ENCODE measurements at places on chromosomes 5 and 9. TPM values are rescaled to one million over a fixed set of nuclear protein-coding genes. Genes with fewer than 3 reads are reported as not detected.

Gene SH2D3C
- total RNA-seq, result 62.1 TPM

Gene PAIP2
- 67.0 TPM for total RNA-seq

Gene C9
- total RNA-seq, result not detected

Gene CDX1
- total RNA-seq, result not detected

Gene NTNG2
- 0.28 TPM for total RNA-seq

Gene ECSCR
- total RNA-seq, result 217 TPM

Gene LRRC70
- total RNA-seq, result 18.0 TPM

Gene C9orf43
- total RNA-seq, result 0.36 TPM

Gene HTR1A
- not detected for total RNA-seq

Gene FAM174A
- total RNA-seq, result 17.8 TPM

Gene PRSS3
- 16.2 TPM for total RNA-seq

Gene PDLIM4
- 63.1 TPM for total RNA-seq

Gene C5orf58
- not detected for total RNA-seq

Measured in endothelial cell of coronary artery (primary cell).